ENCODE measurements at places on chromosomes 2 and 18. TPM values are rescaled to one million over a fixed set of nuclear protein-coding genes. Genes with fewer than 3 reads are reported as not detected.

DNA sequence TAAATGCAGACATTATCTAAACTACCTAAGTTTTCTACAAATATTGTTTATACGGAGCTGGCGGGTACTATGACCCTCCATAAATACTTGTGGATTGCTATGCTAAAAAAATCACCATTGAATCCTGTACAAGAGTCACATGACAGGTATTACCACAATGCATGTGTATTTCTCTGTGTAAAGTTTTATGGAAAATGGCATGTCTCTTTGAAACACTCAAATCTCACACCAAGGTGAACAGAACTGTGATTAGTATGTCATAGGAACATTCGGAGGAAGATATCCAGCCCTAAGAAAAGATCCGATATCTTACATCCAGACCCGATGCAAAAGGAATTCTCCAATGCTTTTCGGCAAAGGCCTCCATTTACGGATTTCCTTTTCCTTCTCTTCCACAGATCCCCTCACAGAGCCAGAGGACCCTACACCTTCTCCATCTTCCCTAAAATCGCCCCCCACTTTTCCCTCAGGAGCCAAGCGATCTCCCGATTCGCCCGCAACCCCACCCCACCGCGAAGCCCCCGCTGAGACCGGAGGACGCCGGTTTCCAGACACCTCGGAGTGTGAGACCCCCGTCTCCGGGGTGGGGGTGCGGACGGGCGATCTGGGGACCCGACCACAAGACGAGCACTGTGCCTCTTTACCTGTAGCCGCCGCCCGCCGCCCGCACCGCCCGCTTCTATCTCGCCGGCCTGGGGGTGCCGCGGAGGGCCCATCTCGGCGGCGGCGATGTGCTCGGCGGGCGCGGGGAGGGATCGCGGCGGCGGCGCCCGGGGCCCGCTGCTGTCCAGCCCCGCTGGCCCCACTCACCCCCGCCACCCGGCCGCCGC is 1.2 kb downstream of the SAP130 start:
- no peak for DNase-seq

- no peak for DNase-seq
These were observed 131.0 kb upstream of the CHAC2 start for GRCh38 chr2:53636596-53636995.

- DNase-seq, result no peak
These were observed 13.6 kb downstream of the IMPA2 start for GRCh38 chr18:11994703-11995444.

DNA sequence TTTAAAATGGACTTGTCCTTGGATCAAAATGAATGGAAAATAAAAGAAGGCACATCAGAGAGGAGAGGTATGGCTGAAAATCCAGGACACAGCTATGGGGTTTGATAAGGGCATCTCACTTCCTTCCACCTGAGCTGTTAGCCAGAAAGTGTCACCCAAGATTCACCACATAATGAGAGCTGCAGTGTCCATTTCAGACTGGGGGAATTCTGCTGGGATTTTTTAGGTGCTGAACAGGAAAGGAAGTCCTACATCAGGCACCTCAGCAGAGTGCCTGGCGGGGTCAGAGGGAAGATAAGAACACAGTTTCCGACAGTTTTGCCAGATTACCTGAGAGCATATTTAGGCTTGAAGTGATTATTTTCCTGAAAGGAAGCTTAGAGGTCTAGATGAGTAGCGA is 187.6 kb upstream of the HNMT start:
- DNase-seq, result no peak

The SLC38A11 gene
- total RNA-seq, result not detected

The NR4A2 gene
- total RNA-seq, result 23.0 TPM
